Glutamatergic neuron (in vitro differentiated cells): ENCODE measurements at places on chromosomes 13 and 19.
A peak's percentile ranks its signal among the peaks of the same experiment; 100 is the strongest.

DNA sequence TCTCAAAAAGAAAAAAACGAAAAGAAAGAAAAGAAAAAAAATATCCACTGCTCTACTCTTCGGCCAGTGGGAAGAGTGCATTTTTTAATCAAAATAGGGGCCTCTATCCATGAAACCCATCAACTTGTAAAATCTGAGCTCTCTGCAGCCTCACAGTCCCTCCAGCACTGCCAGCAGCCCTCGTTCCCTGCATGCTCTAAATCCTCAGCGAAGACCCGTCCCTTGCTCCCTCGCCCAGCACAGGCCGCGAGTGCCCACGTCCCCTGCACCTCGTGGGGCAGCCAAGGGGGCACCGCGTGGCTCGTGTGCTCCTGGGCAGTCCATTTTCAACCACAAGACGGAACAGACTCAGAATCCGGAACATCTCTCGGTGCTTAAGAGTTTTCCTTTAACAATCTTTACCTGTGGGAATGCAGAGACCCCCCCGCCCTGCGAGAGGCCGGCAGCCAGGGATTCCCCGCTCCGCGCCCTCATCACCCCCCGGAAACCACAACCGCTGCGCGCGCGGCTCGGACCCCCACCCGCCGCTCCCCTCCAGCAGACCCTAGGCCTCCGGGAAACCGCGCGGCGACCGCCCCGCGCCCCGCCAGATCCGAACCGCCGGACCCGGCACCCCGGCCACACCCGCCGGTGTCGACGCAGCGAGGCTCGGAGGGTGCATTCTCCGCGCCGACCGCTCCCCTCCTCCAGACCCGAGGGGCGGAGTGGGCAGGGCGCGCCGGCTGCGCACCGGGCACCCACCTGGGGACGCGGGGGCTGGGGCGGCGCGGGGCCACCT is 638 bp downstream of the ANKRD27 start:
- peaks cover 10% of the 10 kb centered on the region for H3K27me3 ChIP-seq
- peaks cover 2% of the 10 kb centered on the region for H3K4me1 ChIP-seq
- peak; percentile 40 for DNase-seq

GRCh38 chr13:44912278-44913016 is 76.8 kb downstream of the NUFIP1 start:
- H3K4me1 ChIP-seq: no peaks in the 10 kb centered on the region
- peaks cover 4% of the 10 kb centered on the region for H3K27me3 ChIP-seq
- H3K27ac ChIP-seq: no peak overlapping the region
- no peaks in the 10 kb centered on the region for H3K36me3 ChIP-seq

GRCh38 chr19:29367791-29368222 is 154.9 kb upstream of the UQCRFS1 start:
- H3K4me3 ChIP-seq: peak overlapping the region; percentile 8
- no peaks in the 10 kb centered on the region for H3K36me3 ChIP-seq
- peaks cover 33% of the 10 kb centered on the region for H3K4me1 ChIP-seq
- H3K27me3 ChIP-seq: peaks cover 9% of the 10 kb centered on the region
- DNase-seq: no peak

DNA sequence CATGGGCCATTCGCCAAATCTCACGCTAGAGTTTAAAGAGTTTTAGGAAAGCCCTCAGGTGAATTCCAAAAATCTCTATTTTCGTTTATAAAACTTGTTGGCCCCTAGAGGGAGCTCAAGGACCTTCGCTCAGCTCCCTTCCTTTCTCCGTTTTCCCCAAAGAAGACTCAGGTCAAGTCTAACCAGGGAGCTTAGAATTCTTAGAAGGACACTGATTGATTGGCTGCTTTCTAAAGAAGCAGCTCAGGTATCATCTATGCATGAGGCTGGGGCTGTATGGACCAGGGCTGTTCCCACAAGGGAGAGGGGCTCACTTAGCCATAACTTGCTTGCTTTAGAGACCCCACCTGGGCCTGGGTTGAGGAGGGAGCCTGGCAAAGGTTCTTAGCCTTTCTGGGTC is 20.5 kb downstream of the DZIP1 start:
- no peak overlapping the region for H3K27ac ChIP-seq
- DNase-seq: no peak
- H3K4me1 ChIP-seq: no peaks in the 10 kb centered on the region
- no peaks in the 10 kb centered on the region for H3K36me3 ChIP-seq

DNA sequence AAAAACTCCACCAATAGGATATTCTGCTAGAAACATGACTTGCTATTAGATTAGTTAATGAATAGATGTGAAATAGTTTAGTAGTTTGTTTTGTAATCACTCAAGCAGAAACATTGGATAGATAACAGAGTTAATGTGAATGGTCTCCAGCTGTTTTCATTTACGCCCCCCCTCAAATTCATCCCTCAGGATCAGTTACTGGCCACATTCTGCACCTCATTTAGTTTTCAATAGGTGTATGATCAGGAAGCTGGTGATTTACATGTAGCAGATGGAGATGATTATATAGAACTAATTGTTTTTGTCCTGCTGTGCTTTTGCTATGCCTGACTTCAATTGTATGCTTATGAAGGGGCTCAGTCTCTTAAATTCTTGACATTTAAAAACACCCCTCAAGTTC is 759.0 kb downstream of the SLITRK6 start:
- H3K4me1 ChIP-seq: no peaks in the 10 kb centered on the region
- no peak overlapping the region for H3K27ac ChIP-seq
- no peaks in the 10 kb centered on the region for H3K36me3 ChIP-seq
- H3K4me3 ChIP-seq: no peak overlapping the region
- no peaks in the 10 kb centered on the region for H3K27me3 ChIP-seq
- DNase-seq: no peak

DNA sequence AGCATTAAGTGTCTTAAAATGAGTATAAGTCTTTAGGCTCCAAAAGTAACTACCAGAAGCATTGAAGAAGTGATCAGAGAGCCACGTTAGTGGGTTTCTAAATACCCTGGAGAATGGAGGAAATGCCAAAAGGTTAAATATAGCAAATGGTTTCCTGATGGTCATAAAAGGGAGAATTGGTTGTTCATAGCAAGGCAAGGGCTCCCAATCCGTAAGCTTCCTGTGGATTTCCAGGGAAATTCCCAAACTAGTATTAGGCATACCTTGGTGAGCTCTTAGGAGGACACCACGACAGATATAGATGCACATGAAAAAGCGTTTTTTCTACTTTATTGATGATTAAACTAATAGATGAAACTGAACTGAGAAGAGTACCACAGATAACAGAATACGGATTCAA is 410.9 kb downstream of the FOXO1 start:
- H3K4me3 ChIP-seq: no peak overlapping the region
- no peaks in the 10 kb centered on the region for H3K27me3 ChIP-seq
- no peaks in the 10 kb centered on the region for H3K36me3 ChIP-seq
- H3K27ac ChIP-seq: no peak overlapping the region
- no peak for DNase-seq

DNA sequence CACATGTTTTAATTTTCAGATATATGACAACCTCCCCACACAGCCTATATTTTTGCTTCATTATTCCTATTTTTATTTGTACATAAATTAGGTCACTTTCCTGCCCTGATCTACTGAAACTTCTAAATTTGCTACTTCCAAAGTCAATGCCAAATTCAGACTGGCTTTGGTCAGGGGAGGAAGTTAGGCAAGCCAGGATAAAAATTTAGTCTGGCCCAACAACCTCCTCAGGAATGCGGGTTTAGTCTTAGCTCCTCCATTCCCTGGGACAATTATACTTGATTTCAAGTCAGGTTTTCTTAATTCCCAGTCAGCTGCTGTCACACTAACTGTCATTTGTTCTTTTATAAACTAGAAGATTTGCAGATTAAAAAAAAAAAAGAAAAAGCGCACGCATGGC is 84.3 kb downstream of the TM9SF2 start:
- DNase-seq: no peak
- no peaks in the 10 kb centered on the region for H3K27me3 ChIP-seq
- no peaks in the 10 kb centered on the region for H3K4me1 ChIP-seq
- H3K4me3 ChIP-seq: no peak overlapping the region

DNA sequence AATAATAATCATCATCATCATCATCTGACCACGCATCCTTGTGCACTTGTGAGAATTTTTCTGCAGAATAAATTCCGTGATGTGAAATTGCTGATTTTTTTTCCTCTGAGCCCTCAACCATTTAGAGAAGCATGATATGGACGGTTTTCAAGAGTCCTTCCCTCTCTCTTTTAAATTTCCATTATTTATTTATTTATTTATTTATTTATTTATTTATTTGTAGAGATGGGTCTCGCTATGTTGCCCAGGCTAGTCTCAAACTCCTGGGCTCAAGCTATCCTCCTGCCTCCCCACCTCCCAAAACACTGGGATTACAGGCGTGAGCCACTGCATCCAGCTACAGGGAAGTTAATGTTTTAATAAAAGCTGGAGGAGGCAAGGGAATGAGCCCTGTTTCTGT is 39.6 kb downstream of the CACNA1A start:
- peaks cover 11% of the 10 kb centered on the region for H3K36me3 ChIP-seq
- H3K4me1 ChIP-seq: no peaks in the 10 kb centered on the region
- H3K27ac ChIP-seq: no peak overlapping the region

- no peak for DNase-seq
- H3K4me1 ChIP-seq: no peaks in the 10 kb centered on the region
- no peak overlapping the region for H3K27ac ChIP-seq
- H3K36me3 ChIP-seq: peaks cover 8% of the 10 kb centered on the region
Observed at GRCh38 chr13:24184882-24185281, 24.4 kb downstream of the SPATA13 start.

GRCh38 chr19:21130097-21130775 is 11.6 kb upstream of the ZNF431 start:
- peaks cover under 1% of the 10 kb centered on the region for H3K27me3 ChIP-seq
- H3K27ac ChIP-seq: no peak overlapping the region
- H3K4me3 ChIP-seq: no peak overlapping the region
- H3K4me1 ChIP-seq: no peaks in the 10 kb centered on the region
- no peak for DNase-seq

GRCh38 chr19:2248136-2249009 is 750 bp upstream of the AMH start:
- no peak for DNase-seq
- H3K36me3 ChIP-seq: no peaks in the 10 kb centered on the region
- no peaks in the 10 kb centered on the region for H3K4me1 ChIP-seq
- H3K27ac ChIP-seq: no peak overlapping the region

- H3K4me3 ChIP-seq: no peak overlapping the region
- H3K4me1 ChIP-seq: no peaks in the 10 kb centered on the region
- DNase-seq: no peak
- H3K27ac ChIP-seq: no peak overlapping the region
Observed at GRCh38 chr13:84946192-84946591, 853.0 kb downstream of the SLITRK6 start.

GRCh38 chr19:16032509-16033135 is 43.7 kb upstream of the TPM4 start:
- H3K27me3 ChIP-seq: peaks cover 4% of the 10 kb centered on the region
- no peak overlapping the region for H3K27ac ChIP-seq
- no peak overlapping the region for H3K4me3 ChIP-seq
- no peaks in the 10 kb centered on the region for H3K36me3 ChIP-seq
- H3K4me1 ChIP-seq: no peaks in the 10 kb centered on the region
- no peak for DNase-seq

GRCh38 chr19:15129856-15130585 is 22.8 kb downstream of the SYDE1 start:
- DNase-seq: no peak
- no peaks in the 10 kb centered on the region for H3K36me3 ChIP-seq
- no peak overlapping the region for H3K4me3 ChIP-seq
- H3K27ac ChIP-seq: no peak overlapping the region
- peaks cover 9% of the 10 kb centered on the region for H3K27me3 ChIP-seq
- no peaks in the 10 kb centered on the region for H3K4me1 ChIP-seq

GRCh38 chr19:50983625-50984292 is at the start of gene KLK7:
TSS of gene KLK7 (minus strand) at chr19:50983917. CDS start at chr19:50982399, 1,518 bp downstream.
- no peak for DNase-seq
- no peaks in the 10 kb centered on the region for H3K36me3 ChIP-seq
- peaks cover 10% of the 10 kb centered on the region for H3K27me3 ChIP-seq
- H3K4me1 ChIP-seq: no peaks in the 10 kb centered on the region
- H3K4me3 ChIP-seq: no peak within 1 kb of the TSS

GRCh38 chr13:108728370-108728769 is 99.0 kb downstream of the MYO16 start:
- no peak for DNase-seq
- H3K36me3 ChIP-seq: no peaks in the 10 kb centered on the region
- H3K27me3 ChIP-seq: no peaks in the 10 kb centered on the region
- H3K4me1 ChIP-seq: peaks cover 4% of the 10 kb centered on the region
- no peak overlapping the region for H3K27ac ChIP-seq

- no peak overlapping the region for H3K4me3 ChIP-seq
- H3K4me1 ChIP-seq: peaks cover 2% of the 10 kb centered on the region
- no peak overlapping the region for H3K27ac ChIP-seq
- no peaks in the 10 kb centered on the region for H3K27me3 ChIP-seq
- H3K36me3 ChIP-seq: no peaks in the 10 kb centered on the region
Observed at GRCh38 chr13:79187917-79188690, 218.0 kb downstream of the RBM26 start.

GRCh38 chr13:30905932-30906383 is at the start of gene MEDAG:
TSS of gene MEDAG (plus strand) at chr13:30906271. CDS start at chr13:30906516, 245 bp downstream.
- peak; percentile 27 for DNase-seq
- peaks cover 6% of the 10 kb centered on the region for H3K36me3 ChIP-seq
- peaks cover 8% of the 10 kb centered on the region for H3K27me3 ChIP-seq
- H3K27ac ChIP-seq: peak within 1 kb of the TSS; percentile 67

GRCh38 chr13:73222627-73223305 is 164.0 kb downstream of the KLF5 start:
- H3K4me3 ChIP-seq: no peak overlapping the region
- no peaks in the 10 kb centered on the region for H3K36me3 ChIP-seq
- no peak for DNase-seq
- peaks cover 3% of the 10 kb centered on the region for H3K27me3 ChIP-seq

DNA sequence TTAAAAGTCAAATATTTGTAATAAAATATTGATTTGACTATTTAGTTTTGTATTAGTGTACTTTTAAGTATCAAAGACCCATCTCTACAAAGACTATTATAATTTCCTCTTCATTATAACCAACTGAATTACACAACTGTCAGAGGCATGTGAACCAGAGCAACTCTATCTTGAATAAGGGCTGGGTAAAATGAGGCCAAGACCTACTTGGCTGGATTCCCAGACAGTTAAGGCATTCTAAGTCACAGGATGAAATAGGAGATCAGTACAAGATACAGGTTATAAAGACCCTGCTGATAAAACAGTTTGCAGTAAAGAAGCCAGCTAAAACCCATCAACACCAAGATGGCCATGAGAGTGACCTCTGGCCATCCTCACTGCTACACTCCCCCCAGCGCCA is 36.2 kb upstream of the ATP12A start:
- no peaks in the 10 kb centered on the region for H3K4me1 ChIP-seq
- H3K27ac ChIP-seq: no peak overlapping the region
- H3K4me3 ChIP-seq: no peak overlapping the region
